Heart right ventricle (tissue), 16 donors: ENCODE measurements at places on chromosomes 1 and 21. TPM values are rescaled to one million over a fixed set of nuclear protein-coding genes. Genes with fewer than 3 reads are reported as not detected.

Gene ADAM30
- not detected for polyA plus RNA-seq

- DNase-seq: no peak
These were observed 29.3 kb downstream of the NIBAN1 start for GRCh38 chr1:184945029-184945428.

DNA sequence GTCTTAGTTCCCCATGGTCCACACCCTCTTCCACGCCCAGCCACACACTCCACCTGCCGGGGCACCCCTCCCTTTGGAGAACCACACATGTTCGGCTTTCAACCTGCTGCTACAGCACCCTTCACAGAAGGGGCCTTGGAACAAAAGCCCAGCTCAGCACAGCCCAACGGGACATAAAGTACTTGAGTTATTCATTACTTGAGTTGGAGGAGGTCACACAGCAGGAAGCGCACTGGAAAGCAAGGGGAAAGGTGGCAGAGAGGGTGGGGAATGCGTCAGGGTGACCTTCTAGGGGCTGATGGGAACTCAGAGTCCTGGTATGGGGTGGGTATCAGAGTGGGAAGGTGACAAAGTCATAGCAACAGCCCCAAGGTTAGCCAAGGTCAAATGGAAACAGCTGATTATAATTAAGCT is 3.0 kb upstream of the ATP1B1 start:
- no peak for DNase-seq

Gene HNRNPR
- polyA plus RNA-seq: 60.3 TPM

DNA sequence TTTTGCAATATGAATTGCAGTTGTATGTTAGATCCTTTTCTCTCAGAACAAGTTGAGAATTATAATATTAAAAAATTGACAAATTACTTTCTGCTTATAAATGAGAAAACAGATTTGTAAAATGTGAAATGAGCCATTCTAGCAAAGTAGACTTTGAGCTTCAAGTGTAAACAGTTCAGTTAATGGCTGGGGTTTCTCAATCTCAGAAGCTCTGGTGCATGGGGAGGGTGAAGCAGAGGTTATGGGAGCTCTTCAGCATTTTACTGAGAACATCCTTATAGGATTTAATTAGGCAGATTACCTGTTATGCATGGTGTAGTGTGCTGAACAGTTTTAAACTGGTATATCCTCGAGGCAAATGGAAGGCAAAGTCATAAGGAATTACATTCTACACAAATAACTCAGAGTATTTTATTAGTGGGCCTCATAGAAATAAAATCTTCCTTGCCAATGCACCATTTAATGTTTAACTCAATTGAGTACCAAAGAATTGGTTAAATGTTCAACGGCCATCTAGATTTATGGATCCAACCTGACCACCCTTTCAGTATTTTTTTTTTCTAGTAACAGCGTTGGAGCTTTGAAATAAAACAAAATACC is 1143.6 kb upstream of the ADGRL2 start:
- no peak for DNase-seq

GRCh38 chr1:209661071-209661470 is 8.8 kb upstream of the LAMB3 start:
- no peak for DNase-seq

GRCh38 chr1:15386164-15386749 is 23.4 kb upstream of the EFHD2 start:
- DNase-seq: no peak

DNA sequence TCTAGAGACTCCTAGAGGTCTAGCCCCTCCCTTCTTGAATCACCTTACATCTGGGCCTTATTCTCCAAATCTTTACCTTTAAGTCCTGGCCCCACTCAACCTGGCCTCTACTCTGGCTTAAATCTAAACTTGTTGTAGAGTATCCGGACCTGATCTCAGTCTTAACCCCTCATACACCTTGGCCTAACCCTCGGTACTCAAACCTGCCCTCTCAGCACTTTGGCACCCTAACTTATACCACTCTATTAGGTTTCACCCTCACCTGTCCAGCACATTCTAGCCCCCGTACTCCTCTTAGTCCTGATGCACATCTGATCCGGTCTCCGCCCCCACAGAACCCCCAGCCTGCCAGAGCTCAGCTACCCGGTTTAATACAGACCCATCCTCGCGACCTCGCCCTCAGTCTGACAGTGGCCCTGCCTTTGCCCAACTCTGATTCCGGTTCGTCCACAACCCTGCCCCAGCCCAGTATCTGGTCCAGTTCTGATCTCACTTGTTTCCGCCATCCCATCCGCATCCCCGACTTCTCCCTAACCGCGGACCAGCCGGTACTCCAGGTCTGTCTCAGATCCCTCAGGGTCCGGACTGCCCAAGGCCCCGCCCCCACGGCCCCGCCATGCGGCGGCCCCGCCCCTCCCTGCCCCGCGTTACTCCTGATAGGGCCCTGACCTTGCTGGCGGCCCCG is 1.5 kb downstream of the TRIM62 start:
- DNase-seq: peak; percentile 94

GRCh38 chr1:18108299-18109057 is 880 bp downstream of the IGSF21 start:
- no peak for DNase-seq

Gene KRTAP6-2
- not detected for polyA plus RNA-seq

Gene OSCP1
- polyA plus RNA-seq: 9.2 TPM

Gene CA14
- polyA plus RNA-seq: 3.3 TPM

DNA sequence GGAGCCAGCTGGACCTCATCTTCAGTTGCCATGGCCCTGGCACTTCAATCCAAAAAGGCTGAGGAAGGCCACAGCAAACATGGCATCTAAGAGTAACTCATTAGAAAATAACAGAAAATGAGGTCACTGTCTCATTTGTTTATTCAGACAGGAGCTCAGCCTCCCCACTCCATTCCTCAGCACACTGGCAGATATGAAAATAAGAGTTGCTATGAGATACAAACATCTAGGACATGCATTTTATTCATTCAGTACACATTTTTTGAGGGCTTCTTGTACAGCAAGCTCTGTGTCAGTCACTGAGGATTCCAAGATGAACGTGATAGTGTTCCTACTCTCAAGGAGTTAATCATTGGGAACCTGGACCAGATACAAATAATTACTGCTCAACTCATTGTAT is 32.7 kb upstream of the TMEM125 start:
- DNase-seq: no peak

GRCh38 chr1:89041119-89041641 is 18.5 kb upstream of the GBP3 start:
- DNase-seq: no peak

DNA sequence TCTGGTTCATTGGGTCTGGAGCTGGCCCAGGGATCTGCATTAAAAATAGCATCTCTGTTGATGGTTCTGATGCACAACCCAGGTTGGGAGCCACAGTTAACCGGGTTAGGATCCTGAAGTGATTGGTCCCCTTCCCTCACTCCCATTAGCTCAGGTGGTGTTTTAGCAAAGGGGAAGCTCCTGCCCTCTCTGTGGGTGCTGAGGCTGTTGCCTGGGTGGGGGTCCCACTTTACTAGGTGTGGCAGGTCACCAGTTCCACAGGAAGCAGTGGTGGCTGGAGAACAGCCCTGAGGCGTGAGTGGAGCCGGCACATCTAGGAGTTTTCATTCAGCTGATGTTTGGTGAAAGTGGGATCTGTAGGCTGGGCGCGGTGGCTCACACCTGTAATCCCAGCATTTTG is 86.5 kb downstream of the MAN1C1 start:
- DNase-seq: no peak

- peak; percentile 28 for DNase-seq
These were observed 40.3 kb downstream of the IER5 start for GRCh38 chr1:181128592-181129497.

Gene RIMKLA
- 0.80 TPM for polyA plus RNA-seq

Gene AMY1A
- polyA plus RNA-seq: not detected

Gene SLAMF6
- 0.66 TPM for polyA plus RNA-seq

- DNase-seq: no peak
These were observed 313.4 kb downstream of the CAMTA1 start for GRCh38 chr1:7098641-7099040.

DNA sequence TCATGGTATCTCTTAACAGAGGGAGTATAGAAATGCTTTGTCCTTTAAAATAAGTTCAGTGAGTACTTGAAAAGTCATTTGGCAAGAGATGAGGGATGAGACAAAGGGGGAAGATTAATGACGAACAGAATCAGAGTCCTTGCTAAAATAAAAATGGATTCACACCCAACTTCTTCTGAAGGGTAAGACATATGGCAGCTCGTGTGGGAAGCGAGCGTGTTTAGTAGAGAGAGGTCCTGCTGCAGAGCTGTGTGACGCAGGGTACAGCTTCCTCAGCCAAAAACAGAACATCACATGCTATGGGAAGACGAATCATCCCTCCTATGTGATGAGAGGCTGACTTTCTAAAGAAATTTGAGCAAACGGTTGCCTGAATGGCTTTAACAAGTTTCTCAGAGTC is 158.5 kb upstream of the LMO4 start:
- no peak for DNase-seq

DNA sequence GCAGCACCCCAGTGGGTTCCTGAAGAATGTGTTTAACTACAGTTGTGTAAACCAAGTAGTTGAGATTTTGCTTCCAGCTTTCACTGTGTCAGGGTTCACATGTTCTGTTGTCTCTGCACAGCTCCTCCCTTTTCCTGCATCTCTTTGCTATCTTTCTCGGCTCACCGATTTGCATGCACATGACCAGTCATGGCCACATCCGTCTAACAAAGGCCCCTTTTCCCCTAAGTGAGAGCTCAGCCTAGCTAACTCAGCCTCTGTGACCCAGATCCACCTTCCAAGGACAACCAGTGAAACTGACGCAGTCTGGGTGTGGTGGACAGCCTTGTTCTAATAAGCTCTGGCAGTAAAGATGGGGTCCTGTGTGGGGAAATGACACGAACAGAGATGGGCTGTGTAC is 101.1 kb downstream of the ZP4 start:
- DNase-seq: no peak

DNA sequence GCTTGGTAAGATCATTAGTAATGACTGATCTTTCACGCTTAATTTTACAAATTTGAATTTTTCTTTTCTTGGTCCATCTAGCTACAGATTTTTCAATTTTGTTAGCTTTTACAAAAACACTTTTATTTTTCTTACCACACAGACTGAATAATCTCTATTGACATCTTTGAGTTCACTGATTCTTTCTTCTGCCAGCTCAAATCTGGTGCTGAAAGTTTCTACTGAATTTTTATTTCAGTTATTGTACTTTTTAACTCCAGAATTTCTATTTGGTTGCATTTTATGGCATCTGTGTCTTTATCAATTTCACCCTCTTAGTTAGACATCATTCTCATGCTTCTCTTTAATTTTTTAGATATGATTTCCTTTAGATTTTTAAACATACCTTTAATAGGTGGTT is 584.7 kb downstream of the LMO4 start:
- DNase-seq: no peak

GRCh38 chr1:232416026-232416568 is 213.8 kb downstream of the SIPA1L2 start:
- DNase-seq: no peak

GRCh38 chr1:51928896-51929295 is 50.4 kb upstream of the NRDC start:
- DNase-seq: no peak

- DNase-seq: no peak
These were observed 57.1 kb upstream of the EDN2 start for GRCh38 chr1:41541592-41541952.

DNA sequence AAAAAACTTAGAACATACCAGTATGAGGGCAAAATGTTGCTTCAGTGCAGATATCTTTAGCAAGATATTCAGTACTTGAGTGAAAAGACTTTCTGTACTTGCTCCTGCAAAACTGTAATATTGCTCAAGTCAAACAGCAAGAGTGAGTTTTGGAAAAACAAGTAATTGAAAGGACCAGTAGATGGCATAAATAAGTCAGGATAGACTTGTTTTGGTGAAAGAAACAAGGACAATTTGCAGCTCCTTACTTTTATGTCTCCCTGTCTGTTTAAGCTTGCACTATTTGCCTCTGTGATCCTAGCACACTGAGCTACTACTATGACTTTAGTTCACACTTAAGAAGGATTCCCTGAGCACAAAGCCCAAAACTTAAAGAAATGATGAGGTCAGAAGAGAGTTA is 39.1 kb downstream of the IFI44 start:
- no peak for DNase-seq

DNA sequence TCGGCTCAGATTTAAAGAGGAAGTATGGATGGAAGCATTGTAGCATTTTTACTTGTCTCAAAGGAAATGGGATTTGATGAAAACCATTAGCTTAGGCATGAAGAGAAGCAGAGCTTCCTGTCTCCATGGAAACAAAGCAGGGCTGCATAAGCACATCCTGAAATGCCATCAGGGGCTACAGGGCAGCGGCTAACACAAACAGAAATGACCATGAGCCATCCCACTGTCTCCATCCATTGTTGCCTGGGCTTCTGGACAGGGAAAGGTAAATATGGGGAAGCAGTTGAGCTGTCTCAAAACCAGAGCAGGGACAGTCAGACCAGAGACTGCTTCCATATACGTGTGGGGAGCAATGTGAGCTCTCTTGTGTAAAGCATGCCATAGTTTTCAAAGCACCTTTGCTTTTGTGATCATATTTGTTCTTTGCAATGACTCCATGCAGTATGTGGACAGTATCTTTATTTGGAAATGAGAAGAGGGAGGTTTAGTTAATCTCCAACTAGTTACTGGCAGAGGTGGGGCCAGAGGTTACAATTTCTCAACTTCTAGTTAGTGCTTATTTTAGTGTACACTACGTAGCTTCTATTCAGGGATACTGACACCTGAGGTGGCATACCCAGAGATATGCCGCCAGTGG is 176.1 kb downstream of the CACNA1E start:
- DNase-seq: no peak

Gene CYP4Z1
- 2.9 TPM for polyA plus RNA-seq
